ENCODE measurements at places on chromosomes 12 and 14.

- DNase-seq: peak; percentile 33
Measured at GRCh38 chr14:39673270-39673711, 241.1 kb upstream of the FBXO33 start.

GRCh38 chr14:91059576-91060350 is 678 bp downstream of the RPS6KA5 start:
- peak; percentile 7 for DNase-seq

DNA sequence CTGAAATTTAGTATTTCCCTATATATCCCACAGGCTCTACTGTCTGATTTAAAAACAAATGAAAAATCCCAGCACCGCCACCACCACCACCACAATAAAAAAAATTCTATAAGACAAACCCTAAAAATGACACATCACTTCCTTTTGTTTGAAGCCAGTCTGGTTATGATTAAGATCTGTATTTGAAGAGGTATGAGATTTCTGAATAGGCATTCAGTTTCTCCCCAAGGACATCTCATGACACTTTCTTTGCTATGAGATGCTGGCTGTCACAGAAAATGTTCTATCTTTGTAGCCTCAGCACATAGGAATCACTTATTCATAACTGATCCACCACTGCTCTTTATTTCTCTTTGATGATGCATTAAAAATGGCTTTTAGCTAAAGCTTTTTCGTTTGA is 1071.0 kb downstream of the SLC6A15 start:
- DNase-seq: no peak

GRCh38 chr14:101808894-101809670 is 47.6 kb downstream of the PPP2R5C start:
- DNase-seq: no peak

GRCh38 chr12:65537978-65538377 is 259.5 kb downstream of the MSRB3 start:
- no peak for DNase-seq

- DNase-seq: no peak
Measured at GRCh38 chr14:30587141-30587540, 28.2 kb downstream of the G2E3 start.

DNA sequence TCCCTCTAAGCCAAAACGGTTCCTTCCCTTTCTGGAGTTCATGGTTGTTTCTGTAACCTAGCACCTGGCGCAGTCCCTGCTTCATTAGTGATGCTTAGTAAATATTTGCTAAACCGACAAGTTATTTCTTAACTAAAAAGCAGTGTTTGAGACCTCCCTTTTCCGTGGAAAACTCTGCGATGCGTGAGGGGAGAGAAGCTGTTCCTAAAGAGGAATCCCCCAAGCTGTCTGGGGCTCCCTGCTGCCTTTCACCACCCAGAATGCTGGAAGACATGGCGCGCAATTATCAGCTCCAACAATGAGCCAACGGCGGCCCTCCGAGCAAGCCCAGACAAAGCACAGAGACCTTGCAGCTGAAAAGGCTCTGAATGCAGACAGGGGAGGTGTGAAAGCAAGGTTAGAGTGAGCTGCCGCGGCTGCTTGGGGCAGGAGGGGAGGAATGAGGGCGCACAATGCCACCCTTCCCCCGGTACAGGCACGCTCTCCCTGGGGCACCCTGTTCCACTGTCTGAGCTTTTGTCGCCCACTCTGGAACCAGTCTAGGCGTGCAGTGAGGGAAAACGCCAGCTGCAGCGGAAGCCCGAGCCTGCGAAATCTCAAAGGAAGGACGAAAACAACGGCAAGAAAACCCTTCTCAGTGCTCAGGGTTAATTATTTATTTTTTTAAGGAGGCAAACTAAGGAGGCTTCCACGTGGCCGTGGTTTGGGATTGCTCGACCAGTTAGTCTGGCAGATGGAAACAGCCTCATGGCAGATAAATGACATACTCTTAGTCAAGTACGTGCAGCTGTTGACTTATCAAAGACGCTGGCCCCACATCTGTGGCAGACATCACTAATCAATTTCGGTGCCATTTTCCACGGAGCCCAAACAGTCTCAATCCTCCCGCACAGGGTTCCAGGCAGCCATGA is 66.3 kb downstream of the RBM19 start:
- DNase-seq: no peak

GRCh38 chr12:41438854-41439541 is 250.9 kb downstream of the PDZRN4 start:
- DNase-seq: peak; percentile 2

- no peak for DNase-seq
Measured at GRCh38 chr14:94400422-94400841, 12.0 kb upstream of the SERPINA1 start.

GRCh38 chr14:104403421-104404220 is 175.9 kb upstream of the C14orf180 start:
- no peak for DNase-seq

GRCh38 chr14:51527073-51527472 is 124.6 kb upstream of the FRMD6 start:
- peak; percentile 77 for DNase-seq

DNA sequence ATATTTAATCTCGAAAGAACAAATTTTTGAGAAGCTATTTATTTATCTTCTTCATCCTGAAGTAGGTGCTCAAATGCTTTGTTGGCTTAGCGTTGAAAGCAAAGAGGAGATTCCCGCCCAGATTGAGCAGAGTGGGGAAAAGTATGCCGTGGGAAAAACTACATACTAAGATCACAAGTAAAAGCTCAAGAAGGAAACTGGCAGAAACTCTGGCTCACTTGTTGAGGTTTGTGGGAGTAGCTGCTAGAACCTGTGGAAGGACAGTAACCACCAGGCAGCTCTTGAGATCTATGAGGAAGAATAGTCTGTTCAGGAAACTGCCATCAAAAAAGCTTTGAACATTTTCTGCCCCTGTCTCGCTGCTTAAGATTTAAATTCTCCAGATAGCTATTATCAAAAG is 3.9 kb downstream of the MYRFL start:
- DNase-seq: no peak

DNA sequence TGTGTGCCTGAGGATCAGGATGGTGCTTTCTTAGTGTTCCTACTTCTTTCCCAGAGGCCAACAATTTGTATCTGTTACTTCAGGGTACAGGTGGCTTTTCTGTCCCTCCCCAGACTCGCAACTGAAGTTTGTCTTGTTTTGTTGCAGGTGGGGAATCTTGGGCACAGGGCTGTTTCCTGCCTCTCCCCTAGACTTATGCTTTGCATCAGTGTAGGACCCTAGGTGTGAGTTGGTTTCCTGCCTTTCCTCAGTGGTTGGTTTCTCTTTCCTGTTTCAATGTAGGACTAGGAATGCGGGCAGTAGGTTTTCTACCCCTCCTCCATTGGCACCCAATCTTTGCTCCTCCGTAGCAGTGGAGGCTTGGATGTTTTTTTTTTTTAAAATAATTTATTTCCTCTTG is 87.0 kb downstream of the TRMT5 start:
- DNase-seq: no peak

- no peak for DNase-seq
Measured at GRCh38 chr12:13141686-13142085, 38.2 kb upstream of the GSG1 start.

GRCh38 chr14:31489691-31490090 is 1.9 kb upstream of the GPR33 start:
- no peak for DNase-seq

DNA sequence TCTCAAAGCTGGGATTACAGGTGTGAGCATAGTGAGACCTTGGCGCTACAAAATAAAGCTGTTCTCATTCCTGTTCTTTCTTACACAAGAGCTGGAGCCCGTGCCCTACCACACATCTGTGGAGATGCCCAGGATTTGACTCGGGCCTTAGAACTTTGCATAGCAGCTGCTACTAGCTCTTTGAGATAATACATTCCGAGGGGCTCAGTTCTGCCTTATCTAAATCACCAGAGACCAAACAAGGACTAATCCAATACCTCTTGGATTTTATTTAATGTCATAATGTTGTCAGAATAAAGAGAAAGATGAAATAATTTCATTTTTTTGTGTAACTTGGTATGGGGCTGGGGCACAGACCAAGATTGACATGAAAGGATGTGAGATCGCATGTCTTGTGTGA is 7.6 kb downstream of the PNP start:
- DNase-seq: no peak

DNA sequence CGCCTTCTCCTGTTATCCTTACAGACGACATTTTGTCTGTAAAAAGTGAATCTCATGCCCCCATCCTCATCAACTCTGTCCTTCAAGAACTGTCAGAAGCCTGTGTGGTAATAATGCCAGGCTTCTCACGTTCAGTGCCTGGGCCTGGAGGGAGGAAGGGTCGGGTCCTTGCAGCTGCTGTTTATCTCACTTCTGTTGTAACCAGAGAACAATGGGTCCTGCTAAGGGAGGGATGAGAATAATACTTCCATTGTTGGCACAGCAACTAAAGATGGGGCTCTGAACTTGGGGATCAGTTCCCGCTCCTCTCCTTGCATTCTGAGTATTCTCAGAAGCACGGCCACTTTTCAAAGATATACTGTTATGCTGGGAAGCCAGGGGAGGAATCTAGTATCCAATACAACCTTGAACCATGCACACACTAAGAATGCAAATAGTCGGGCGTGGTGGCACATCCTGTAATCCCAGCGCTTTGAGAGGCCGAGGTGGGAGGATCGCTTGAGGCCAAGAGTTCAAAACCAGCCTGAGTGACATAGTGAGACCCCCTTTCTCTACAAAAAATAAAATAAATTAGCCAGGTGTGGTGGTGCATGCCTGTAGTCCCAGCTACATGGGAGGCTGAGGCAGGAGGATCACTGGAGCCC is 38.8 kb upstream of the NINJ2 start:
- no peak for DNase-seq

All from choroid plexus epithelial cell (primary cell).